Large intestine (tissue), 12 donors: ENCODE measurements at places on chromosomes 7 and 10. TPM values are rescaled to one million over a fixed set of nuclear protein-coding genes. Genes with fewer than 3 reads are reported as not detected.

- peak; percentile 35 for DNase-seq
Measured at GRCh38 chr10:66931340-66931948, 5.6 kb downstream of the LRRTM3 start.

ARHGEF5 gene
- polyA plus RNA-seq, result 41.1 TPM

GIMAP7 gene
- 14.7 TPM for polyA plus RNA-seq

SSC4D gene
- 1.2 TPM for polyA plus RNA-seq

- DNase-seq, result no peak
Measured at GRCh38 chr10:23693925-23694324, 255.1 kb downstream of the OTUD1 start.

DNA sequence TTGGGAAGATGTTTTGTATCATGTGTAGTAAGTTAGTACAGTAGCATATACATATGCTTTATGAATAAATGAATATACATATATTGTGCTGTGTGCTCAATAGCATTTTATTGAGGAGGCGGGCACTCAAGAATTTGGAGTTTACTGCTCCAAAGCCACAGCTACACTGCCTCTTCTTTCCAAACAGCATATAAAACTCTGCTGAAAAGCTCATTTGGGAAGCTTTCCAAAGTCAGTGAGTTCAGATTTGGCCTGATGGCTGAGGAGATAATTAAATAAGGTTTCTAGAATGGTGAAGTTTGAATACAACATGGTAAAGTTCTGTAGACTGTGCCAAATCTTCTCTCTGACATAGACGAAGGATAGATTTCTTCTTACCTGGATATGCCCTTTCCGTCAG lies 29.8 kb downstream of the CDK1 start:
- no peak for DNase-seq

DNA sequence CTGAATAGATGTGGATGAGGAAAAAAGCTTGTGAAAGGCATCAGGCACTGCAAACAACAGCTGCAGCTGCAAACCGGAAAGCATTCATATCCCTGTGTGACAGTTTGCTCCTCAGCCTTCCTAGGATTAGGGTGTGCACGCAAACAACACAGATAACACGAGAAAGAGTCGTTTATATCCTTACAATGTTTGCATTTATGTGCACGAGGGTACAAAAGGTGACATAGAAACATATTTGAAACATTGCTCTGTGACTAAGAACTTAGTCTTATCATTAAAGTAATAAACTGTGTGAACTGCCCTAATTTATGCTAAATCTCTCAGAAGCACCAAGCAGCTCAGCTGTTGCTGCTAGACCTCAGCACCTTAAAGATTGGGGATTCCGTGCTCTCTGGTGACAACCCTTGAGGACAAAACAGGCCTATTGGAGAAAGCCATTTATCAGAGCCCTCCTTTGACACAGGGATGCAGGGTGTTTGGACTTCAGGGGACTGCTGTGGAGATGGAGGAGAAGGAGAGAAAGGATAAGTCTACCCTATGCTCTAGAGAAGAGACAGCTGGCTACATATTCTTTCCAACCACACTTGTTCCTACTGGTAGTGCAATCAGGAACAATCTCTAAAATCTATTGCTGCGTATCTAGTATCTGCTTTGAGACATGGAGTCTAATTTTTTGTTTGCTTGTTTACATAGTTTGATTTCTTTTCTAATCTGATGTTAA lies 176.2 kb downstream of the GNAT3 start:
- peak; percentile 79 for DNase-seq

KNDC1 gene
- 18.8 TPM for polyA plus RNA-seq

DNA sequence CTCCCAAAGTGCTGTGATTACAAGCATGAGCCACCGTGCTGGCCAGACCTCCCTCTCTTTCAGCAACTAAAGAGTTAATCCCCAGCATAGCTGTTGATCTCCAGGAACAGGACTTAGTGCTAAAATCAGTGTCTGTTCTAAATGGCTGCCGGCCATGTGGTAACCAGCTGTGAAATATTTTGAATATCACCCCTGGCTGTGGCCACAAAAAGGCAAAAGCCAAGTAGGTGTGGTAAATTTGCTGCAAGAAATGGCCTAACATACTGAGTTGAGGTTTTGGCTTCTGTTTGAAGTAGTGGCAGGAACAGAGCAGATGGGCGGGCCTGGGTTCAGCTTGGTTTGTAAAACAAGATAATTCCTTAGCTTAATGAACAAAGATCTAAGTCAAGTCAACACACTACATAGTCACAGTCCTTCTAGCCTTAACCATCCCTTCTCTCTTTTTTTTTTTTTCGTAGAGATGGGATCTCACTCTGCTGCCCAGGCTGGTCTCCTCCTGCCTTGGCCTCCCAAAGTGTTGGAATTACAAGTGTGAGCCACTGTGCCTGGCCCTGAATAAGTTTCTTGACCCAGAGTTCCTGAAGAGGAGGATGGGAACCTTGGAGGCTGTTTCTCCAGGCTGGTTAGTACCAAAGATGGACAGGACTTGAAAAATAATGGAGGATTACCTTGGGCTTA lies 22.7 kb upstream of the AGFG2 start:
- DNase-seq, result no peak

KIAA1549 gene
- 3.9 TPM for polyA plus RNA-seq

- DNase-seq, result no peak
Measured at GRCh38 chr7:107442678-107443077, 27.2 kb upstream of the GPR22 start.
